ENCODE measurements at places on chromosomes 5 and 9.

- no peak for DNase-seq
Measured at GRCh38 chr5:34914671-34915138, 599 bp downstream of the RAD1 start.

- DNase-seq: no peak
Measured at GRCh38 chr5:125600559-125600958, 822.6 kb upstream of the GRAMD2B start.

DNA sequence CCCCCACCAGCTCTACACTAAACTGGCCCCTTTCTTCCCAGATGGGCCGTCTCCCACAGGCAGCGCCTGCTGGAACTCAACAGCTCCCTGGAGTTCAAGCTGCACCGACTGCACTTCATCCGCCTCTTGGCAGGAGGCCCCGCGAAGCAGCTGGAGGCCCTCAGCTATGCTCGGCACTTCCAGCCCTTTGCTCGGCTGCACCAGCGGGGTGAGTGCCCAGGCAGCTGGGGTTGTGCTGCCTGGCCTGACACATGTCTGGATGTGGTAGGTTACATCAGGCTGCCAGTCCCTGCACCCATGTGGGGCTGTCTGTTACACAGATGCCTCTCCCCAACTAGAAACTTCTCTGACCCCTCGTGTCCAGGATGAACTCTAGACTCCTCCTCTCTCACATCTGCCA, 9.8 kb downstream of the NHP2 start:
- DNase-seq: no peak

DNA sequence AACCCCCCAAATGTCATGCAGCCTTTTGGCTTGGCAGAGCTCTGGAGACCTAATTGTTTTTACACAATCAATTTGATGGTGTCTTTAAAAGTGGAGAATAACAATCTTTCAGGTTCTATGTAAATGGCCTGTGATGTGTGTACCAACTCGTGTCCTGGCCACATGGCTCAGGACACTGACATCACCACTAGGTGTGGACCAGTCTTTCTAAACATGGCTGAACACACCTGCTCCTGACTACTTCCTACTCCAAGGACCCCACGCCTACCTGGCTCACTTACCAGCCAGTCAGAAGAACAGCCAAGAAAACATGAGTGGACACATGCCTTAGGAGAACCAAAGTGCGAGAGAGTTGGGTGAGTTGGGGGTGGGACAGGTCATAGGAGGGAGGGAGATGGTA, 71.2 kb downstream of the WDR41 start:
- DNase-seq: no peak

GRCh38 chr9:70250221-70250620, 8.6 kb upstream of the SMC5 start:
- no peak for DNase-seq

DNA sequence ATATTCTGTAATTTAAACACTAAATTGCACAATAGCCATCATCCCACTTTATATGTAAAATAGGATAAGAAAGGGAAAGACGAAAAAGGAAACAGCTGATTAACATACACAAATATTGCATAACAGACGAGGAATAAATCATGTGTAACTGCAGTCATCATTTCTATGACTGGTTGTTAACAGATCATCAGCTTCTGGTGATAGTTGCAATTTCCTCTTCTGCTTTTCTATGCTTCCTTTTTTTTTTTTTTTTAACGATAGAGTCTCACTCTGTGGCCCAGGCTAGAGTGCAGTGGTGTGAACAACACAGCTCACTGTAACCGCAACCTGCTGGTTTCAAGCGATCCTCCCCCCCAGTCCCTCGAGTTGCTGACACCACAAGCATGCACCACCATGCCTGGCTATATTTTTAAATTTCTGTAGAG, 22.5 kb upstream of the JAKMIP2 start:
- no peak for DNase-seq

DNA sequence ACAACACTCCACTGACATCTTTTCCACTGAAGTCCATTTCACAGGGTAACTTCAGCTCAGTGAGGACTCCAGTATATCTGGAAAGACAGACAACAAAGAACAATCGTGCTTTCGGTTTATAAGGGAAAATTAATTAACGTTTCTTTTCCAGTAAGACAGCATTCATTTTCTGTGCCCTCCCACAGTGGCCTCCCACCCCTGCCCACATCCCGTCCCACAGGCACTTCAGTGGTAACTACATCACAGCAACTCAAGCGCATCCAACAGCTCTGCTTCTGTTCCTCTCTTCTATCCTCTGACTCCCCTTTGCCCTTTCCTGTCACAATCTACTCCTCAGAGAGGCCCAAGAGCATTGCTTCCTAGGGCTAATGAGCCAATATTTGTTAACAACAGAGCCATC, 40.3 kb downstream of the GLDC start:
- no peak for DNase-seq

GRCh38 chr5:90390928-90391327, 18.6 kb downstream of the CETN3 start:
- DNase-seq: no peak

GRCh38 chr5:76221311-76221710, 138.1 kb downstream of the SV2C start:
- no peak for DNase-seq

GRCh38 chr5:86806206-86806605, 188.5 kb downstream of the COX7C start:
- DNase-seq: no peak

GRCh38 chr5:181187500-181188213, 17.3 kb downstream of the TRIM7 start:
- DNase-seq: no peak

GRCh38 chr5:151742870-151743294, 15.5 kb downstream of the ATOX1 start:
- DNase-seq: no peak

DNA sequence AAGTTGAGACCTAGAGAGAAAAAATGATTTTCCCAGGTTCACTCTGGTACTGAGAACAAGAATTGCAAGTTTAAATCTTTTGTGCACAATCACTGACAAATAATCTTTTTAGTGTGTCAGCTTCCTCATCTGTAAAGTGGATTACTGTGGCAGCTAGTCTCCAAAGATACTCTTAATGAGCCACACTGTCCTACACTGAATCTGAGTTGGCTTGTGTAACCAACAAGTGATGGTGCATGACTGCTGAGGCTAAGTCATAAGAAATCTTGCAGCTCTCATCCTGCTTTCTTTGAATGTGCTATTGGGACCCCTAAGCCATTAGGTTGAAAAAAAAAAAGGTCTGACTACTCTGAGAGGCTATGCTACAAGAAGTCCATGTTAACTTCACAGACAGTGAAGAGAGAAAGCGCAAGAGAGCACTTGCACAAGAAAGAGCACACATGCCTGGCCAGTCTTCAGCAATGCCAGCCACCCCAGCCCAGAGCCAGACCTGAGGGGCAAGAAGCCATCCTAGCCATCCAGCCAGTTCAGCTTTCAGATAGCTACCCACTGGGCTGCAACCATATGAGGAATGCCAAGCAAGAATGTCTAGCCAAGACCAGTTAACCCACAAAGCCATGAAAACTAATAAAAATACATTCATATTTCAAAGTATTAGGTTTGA, 419.4 kb downstream of the RAB3C start:
- DNase-seq: no peak
